ENCODE measurements at places on chromosomes 6 and 20. TPM values are rescaled to one million over a fixed set of nuclear protein-coding genes. Genes with fewer than 3 reads are reported as not detected.
A peak's percentile ranks its signal among the peaks of the same experiment; 100 is the strongest.

GRCh38 chr20:1322511-1323245 lies 6.3 kb downstream of the SDCBP2 start:
- no peak overlapping the region for H3K27ac ChIP-seq
- peaks cover 7% of the 10 kb centered on the region for H3K4me1 ChIP-seq
- peaks cover 17% of the 10 kb centered on the region for H3K27me3 ChIP-seq

DNA sequence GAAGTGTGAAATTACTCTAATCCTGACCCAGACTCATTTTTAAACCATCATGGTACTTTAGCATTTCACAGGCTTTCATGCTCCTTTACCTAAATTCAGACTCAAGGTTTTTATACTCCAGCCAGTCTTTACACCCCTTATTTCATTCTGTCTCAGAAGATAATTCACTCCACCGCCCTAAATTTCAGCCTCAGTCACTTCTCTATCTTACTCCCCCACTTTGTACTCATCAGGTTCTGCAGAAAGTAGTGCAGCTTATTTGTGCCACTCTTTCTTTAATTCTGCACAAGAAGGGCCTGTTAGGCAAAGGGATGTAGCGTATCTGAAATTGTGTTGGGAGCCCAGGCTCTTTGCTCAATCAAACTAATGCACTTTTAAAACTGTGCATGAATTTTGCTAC lies 205.5 kb downstream of the ARHGAP18 start:
- H3K27ac ChIP-seq = no peak overlapping the region
- H3K27me3 ChIP-seq = no peaks in the 10 kb centered on the region
- H3K36me3 ChIP-seq = peaks cover 7% of the 10 kb centered on the region
- H3K4me3 ChIP-seq = no peak overlapping the region

- no peak overlapping the region for H3K27ac ChIP-seq
- H3K36me3 ChIP-seq = peaks cover 28% of the 10 kb centered on the region
- no peaks in the 10 kb centered on the region for H3K27me3 ChIP-seq
- no peak for DNase-seq
- no peak overlapping the region for H3K4me3 ChIP-seq
Measured at GRCh38 chr6:147384029-147384428, 124.5 kb upstream of the SAMD5 start.

DNA sequence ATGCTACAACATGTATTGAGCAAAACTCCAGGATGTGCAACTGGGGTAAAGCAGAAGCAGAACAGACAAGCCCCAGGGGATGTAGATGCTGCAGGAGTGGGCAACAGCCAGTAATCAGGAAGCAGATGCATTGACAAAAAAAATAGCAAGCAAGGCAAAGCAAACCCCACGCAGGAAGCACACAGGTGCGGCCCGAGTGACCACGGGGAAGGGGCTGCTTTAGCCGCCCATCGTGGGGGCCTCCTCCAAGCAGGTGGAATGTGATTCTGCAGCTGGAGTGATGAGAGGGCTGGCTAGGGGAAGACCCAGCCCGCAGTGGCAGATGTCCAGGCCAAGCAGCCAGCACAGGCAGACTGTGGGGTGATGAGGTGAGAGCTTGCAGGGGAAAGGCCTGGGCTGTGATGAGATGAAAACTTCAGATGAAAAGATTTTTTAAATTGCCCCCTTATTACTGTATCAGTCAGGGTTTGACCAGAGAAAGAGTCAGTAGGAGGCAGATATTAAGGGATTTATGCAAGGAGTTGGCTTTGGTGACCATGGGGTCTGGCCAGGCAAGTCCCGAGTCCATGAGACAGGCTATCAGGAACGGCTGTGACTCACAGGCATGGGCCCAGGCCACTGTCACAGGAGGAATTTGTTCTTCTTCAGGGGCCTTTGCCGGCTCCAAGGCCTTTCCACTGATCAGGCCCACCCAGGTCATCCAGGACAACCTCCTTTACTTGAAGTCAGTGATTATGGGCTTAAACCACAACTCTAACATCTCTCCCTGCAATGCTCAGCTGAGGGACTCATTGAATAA lies 207.6 kb downstream of the ANKRD60 start:
- peaks cover 8% of the 10 kb centered on the region for H3K4me1 ChIP-seq
- no peak overlapping the region for H3K27ac ChIP-seq
- peaks cover 31% of the 10 kb centered on the region for H3K27me3 ChIP-seq
- H3K4me3 ChIP-seq = no peak overlapping the region

- peak overlapping the region; percentile 62 for H3K27ac ChIP-seq
- peaks cover 4% of the 10 kb centered on the region for H3K36me3 ChIP-seq
- H3K27me3 ChIP-seq = peaks cover 40% of the 10 kb centered on the region
- H3K4me1 ChIP-seq = peaks cover 43% of the 10 kb centered on the region
- no peak for DNase-seq
Measured at GRCh38 chr6:29631209-29631810, 1.7 kb downstream of the GABBR1 start.

The EGFL8 gene
- total RNA-seq = 27.1 TPM

- no peak overlapping the region for H3K27ac ChIP-seq
- H3K4me1 ChIP-seq = peaks cover 12% of the 10 kb centered on the region
- H3K27me3 ChIP-seq = peaks cover 3% of the 10 kb centered on the region
- H3K4me3 ChIP-seq = peak overlapping the region; percentile 65
- no peak for DNase-seq
- no peaks in the 10 kb centered on the region for H3K36me3 ChIP-seq
Measured at GRCh38 chr6:14217728-14218518, 100.4 kb downstream of the CD83 start.

The NKX2-4 gene
- total RNA-seq = not detected

The CNR1 gene
- total RNA-seq = 3.5 TPM

The LST1 gene
- not detected for total RNA-seq

DNA sequence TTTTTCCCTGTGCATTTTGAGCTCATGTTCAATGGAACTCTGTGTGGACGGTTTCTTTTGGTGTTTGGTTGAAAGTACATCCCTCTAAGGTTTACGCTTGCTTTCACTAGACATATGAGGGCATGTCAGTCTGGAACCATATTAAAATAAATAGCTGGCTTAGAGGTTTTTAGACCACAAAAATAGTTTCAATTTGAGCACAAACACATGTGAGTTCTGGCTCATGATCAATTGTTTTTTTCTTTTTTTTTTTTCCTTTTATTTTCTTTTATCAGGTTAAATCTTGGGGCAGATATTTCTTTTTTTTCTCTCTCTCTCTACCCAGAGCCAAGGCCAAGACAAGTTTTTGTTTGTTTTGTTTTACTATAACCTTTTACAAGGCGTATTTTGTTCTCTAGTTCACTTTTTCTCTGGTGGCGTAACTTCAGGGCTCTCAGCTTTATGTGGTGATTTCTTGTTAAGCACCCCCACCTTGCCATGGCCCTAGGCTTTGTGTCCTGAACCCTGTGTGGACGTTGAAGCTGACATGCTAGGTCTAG lies 92.9 kb downstream of the SHLD1 start:
- H3K27ac ChIP-seq = no peak overlapping the region
- H3K4me3 ChIP-seq = no peak overlapping the region
- H3K27me3 ChIP-seq = no peaks in the 10 kb centered on the region
- DNase-seq = no peak
- H3K36me3 ChIP-seq = no peaks in the 10 kb centered on the region

DNA sequence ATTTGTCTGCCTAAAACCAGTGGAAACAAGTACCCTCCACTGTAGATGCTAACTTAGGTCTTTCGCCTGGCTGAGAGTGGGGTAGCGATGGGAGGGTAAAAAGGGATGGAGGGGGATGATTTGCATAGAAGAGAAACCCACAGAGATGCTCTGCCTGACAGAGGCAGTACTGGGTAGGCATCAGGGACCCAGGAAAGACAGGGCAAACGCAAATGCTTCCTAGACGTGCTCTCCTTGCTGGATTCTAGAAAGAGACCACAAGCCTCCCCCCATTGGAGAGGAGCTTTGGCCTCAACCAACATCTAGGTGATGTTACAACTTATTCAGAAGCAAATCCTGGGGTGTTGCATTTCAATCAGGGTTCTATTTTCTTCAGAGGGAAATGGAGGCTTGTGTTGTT lies 3.2 kb downstream of the OLIG3 start:
- H3K4me3 ChIP-seq = peak overlapping the region; percentile 28
- DNase-seq = no peak
- H3K27me3 ChIP-seq = peaks cover 98% of the 10 kb centered on the region
- no peak overlapping the region for H3K27ac ChIP-seq
- peaks cover 14% of the 10 kb centered on the region for H3K4me1 ChIP-seq
- peaks cover 3% of the 10 kb centered on the region for H3K36me3 ChIP-seq

- peaks cover 18% of the 10 kb centered on the region for H3K36me3 ChIP-seq
- H3K27me3 ChIP-seq = peaks cover 8% of the 10 kb centered on the region
- peaks cover 41% of the 10 kb centered on the region for H3K4me1 ChIP-seq
Measured at GRCh38 chr6:3749977-3750316, 1.6 kb downstream of the PXDC1 start.

The ELOVL4 gene
- 9.1 TPM for total RNA-seq

DNA sequence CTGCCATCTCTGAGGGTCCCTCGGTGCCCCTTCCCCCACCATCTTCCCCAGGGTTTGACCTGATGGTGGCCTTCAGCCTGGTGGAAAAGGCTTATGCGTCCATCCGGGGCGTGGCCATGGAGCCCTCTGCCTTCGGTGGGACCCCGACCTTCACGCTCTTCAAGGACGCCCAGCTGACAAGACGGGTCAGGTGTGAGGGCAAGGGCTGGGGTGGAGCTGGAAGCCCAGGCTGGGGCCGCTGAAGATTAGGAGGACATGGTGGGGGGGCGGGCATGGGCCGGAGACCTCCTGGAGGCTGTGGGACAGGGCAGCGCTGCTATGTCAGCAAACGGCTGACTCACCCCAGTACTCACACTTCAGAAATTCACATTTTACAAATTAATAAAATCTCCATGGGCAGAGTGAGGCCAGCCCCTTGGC lies 23.5 kb downstream of the COL20A1 start:
- H3K4me1 ChIP-seq = no peaks in the 10 kb centered on the region
- H3K36me3 ChIP-seq = no peaks in the 10 kb centered on the region

DNA sequence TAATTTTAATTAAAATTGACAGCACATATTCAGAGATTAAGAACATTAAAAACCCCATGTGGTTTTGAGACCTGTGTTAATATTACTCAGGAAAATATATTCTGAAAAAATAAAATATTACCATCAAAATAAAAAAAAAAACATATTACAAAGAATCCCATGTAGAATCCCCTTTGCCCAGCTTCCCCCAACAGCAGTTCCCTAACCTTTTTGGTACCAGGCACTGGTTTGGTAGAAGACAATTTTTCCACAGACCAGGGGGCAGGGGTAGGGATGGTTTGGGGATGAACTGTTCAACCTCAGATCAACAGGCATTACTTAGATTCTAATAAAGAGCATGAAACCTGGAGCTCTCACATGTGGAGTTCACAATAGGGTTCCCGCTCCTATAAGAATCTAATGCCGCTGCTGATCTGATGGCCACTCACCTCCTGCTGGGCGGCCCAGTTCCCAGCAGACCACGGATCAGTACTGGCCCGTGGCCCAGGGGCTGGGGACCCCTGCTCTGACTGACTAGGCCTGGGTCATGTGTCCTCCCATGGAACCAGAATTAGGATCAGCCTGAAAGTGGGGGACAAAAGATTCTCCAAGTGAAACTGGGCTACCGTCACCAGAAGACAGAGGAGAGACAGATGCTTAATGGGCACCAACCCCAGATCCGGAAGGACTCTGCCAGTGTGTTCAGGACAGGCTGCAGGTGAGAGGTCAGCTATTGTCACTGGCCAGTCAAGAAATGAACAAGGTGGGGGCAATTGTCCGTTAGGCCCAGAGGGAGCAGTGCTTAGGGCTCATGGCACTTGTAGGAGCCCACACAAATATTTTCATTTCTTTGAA lies 235.5 kb downstream of the PREX1 start:
- no peak overlapping the region for H3K27ac ChIP-seq
- H3K4me1 ChIP-seq = peaks cover 16% of the 10 kb centered on the region
- no peak overlapping the region for H3K4me3 ChIP-seq
- no peak for DNase-seq

The IMPG1 gene
- total RNA-seq = not detected

The PPP1R3G gene
- 0.45 TPM for total RNA-seq

DNA sequence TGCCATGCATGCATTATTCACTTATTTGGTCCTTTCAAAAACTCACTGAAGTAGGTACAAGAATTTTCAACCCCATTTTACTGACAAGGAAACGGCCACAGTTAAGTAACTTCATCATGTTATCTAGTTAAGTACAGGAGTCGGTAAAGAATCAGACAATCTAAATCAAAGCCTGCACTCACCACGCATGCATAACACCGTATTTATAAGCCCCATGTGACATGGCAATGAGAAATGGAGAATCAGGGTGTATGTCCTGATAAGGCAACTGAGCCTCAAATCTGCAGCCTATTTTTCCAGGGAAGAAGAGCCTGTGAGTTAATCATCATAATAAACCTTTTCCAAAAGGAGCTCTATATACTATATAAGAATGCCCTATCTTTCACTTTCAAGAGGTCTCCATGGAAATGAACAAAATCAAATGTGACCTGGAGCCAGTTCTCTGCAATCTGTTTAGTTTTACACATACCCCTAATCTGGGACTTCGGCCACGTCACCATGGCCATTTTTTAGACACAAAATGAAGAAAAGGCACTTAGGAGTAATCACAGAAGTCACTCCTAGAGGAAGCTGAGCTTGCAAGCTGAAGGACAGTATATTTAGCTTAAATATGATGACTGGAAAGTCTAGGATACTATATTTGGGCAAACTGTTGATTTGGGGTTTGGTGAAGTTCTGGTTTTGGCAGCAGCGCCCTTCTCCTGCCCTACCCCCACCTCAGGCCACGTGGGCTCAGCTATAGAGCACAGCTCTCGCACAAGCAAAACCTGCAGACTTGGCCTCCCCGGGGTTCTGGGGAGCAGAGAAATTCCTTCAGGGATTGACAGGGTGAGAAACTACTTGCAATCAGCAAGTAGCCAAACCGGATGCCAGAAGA lies 19.2 kb downstream of the TRAM2 start:
- no peak overlapping the region for H3K27ac ChIP-seq
- H3K36me3 ChIP-seq = peaks cover 4% of the 10 kb centered on the region
- peaks cover 39% of the 10 kb centered on the region for H3K4me1 ChIP-seq
- H3K4me3 ChIP-seq = no peak overlapping the region
- DNase-seq = no peak

The MUCL3 gene
- 0.31 TPM for total RNA-seq

- H3K27ac ChIP-seq = no peak overlapping the region
- peak overlapping the region; percentile 99 for H3K4me3 ChIP-seq
- H3K4me1 ChIP-seq = peaks cover 37% of the 10 kb centered on the region
- peak; percentile 75 for DNase-seq
- peaks cover 10% of the 10 kb centered on the region for H3K27me3 ChIP-seq
Measured at GRCh38 chr6:119348748-119349360, 707 bp downstream of the MAN1A1 start.

The OR2H1 gene
- not detected for total RNA-seq
